Placental pericyte (primary cell): ENCODE measurements at places on chromosomes 6 and 20. TPM values are rescaled to one million over a fixed set of nuclear protein-coding genes. Genes with fewer than 3 reads are reported as not detected.

Gene PI3
- total RNA-seq: 0.44 TPM in 1 of 2 replicates, not detected in the other

Gene PAK5
- not detected in 2 replicates for total RNA-seq

Gene CST4
- total RNA-seq: 10.7 TPM in 1 of 2 replicates, not detected in the other

Gene VSX1
- total RNA-seq: not detected in 2 replicates

Gene ZSCAN23
- total RNA-seq: 0.57 and 0.88 TPM in 2 replicates

Gene AGER
- 0.29 and 0.66 TPM in 2 replicates for total RNA-seq

Gene TRMT6
- total RNA-seq: 7.0 and 13.3 TPM in 2 replicates

Gene ANKEF1
- 0.66 and 0.72 TPM in 2 replicates for total RNA-seq

Gene HLA-DPB1
- 4.9 TPM in 1 of 2 replicates, not detected in the other for total RNA-seq

Gene ANKRD66
- not detected in 2 replicates for total RNA-seq
